Smooth muscle cell of the brain vasculature (primary cell): ENCODE measurements at places on chromosomes 7 and 10.
A peak's percentile ranks its signal among the peaks of the same experiment; 100 is the strongest.

- no peak for DNase-seq
These were observed 32.1 kb upstream of the CNNM1 start for GRCh38 chr10:99297033-99297432.

DNA sequence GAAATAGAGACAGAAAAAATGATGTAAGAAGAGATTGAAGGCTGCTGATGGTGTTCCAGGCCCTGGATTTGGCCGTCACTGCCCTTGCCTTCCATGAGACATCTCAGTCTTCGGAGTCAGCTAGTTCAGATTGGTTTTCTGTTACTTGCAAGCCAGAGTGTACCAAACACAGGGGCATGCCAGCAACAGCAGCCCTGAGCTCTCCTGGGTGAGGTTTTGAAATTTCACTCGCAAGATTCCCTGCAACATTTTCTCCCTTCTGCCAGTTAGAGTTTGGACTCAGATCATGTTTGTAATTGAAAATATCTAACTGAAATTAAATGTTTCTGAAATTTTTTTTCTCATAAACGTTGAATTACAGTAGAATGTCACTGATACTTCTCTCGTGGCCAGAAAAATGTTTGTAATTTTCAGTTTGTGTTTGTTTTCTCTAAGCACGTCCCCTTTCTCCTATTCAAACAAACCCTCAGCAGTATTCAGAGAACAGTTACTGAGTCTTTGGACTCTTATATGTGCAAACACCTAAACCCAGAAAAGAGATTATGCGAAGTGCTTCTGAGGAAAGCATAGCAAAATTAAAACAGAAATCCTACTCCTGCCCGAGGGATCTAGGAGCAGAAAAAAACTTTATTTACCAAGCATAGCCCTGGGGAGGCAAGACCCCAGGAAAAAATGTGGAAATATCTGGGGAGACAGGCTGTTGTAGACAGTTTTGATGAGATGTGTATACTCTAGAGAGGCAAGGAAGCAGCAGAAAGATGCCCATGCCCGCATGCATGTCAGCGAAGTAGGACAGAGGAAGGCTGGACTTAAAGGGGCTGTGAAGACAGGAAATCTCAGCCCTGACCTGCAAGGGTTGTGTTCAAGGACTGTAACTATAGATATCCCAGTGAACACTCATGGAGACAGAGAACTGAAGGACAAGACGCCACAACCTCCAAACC lies 43.0 kb upstream of the NAMPT start:
- DNase-seq, result no peak

GRCh38 chr7:20624666-20625385 lies 9.4 kb downstream of the ABCB5 start:
- DNase-seq, result no peak

GRCh38 chr7:4416396-4417056 lies 265.6 kb upstream of the FOXK1 start:
- DNase-seq, result no peak

- no peak for DNase-seq
These were observed 242.0 kb upstream of the YAE1 start for GRCh38 chr7:39324139-39324760.

DNA sequence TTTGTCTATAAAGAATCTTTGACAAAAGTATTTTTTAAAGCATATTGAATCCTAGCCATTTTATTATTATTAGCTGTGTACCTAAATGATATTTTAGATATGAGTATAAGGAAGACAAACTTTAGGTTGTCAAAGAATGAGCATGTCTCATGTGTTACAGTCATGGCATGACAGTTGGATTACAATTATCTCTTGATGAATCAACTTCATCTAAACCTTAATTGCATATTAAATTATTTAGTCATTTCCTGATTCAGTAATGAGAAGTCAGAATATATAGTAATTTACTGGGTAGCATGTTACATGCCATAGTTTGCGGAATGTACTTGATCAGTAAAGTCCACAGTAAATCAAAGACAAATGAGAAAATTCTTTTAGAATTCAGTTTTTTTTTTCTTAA lies 59.2 kb downstream of the MAPK8 start:
- no peak for DNase-seq

- no peak for DNase-seq
These were observed 3.0 kb upstream of the EPHB6 start for GRCh38 chr7:142851919-142852318.

GRCh38 chr7:18700147-18700546 lies 204.6 kb downstream of the HDAC9 start:
- no peak for DNase-seq

DNA sequence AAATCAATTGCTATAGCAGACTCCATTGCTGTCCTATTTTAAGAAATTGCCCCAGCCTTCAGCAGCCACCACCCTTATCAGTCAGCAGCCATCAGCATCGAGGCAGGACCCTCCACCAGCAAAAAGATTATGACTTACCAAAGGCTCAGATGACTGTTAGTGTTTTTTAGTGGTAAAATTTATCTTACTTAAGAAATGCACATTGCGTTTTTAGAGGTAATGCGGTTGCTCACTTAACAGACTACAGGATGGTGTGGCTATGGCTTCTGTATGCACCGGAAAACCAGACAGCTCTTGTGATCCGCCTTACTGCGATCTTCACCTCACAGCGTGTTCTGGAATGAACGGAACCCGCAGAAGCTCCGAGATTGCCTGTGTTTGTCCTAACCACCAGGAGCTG lies 58.1 kb downstream of the WDR37 start:
- no peak for DNase-seq

DNA sequence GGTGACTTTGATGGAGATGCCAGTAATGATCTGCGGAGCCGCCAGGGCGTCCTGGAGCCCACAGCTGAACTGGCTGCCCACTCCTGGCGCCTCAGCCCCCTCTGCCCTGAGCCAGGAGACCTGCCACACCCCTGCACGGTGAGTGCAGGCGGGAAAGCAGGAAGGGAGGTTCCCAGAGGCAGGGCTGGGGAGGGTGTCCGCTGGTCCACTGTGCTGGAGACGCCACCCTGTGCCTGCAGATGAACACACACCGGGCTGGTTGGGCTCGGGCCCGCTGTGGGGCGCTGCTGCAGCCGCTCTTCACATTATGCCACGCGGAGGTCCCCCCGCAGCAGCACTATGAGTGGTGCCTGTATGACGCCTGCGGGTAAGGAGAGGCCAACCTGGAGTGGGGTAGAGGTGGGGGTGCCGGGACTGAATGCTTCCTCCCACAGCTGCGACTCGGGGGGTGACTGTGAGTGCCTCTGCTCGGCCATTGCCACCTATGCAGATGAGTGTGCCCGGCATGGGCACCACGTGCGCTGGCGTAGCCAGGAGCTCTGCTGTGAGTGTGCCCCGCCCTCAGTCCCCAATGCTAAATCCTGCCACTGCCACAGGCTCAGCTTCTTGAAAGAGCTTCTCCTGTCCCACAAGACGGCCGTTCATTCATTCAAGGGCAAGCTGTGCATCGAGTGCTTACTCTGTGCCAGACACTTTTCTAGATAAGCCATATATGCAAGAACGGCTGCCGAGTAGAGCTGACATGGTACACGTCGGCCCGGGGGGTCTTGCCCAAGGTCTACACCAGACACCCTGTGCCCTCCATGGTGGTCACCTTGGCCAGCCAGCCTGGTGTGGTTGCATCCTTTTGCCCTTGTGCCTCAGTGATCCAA lies 14.3 kb upstream of the ZNF467 start:
- no peak for DNase-seq

- no peak for DNase-seq
These were observed 34.6 kb upstream of the PLPP4 start for GRCh38 chr10:120422457-120422856.

- no peak for DNase-seq
These were observed 100.4 kb downstream of the ARID5B start for GRCh38 chr10:62001898-62002297.

- DNase-seq, result no peak
These were observed 112.7 kb upstream of the JCAD start for GRCh38 chr10:30172091-30172490.

DNA sequence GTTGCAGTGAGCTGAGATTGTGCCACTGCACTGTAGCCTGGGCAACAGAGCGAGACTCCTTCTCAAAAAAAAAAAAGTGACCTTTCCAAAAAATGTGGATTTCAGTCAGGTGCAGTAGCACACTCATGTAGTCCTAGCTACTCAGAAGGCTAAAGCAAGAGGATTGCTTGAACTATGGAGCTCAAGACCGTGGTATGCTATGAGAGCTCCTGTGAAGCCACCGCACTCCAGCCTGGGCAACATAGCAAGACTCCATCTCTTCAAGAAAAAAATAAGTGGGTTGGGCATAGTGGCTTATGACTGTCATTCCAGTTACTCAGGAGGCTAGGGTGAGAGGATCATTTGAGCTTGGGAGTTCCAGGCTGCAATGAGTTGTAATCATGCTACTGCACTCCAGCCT lies 51.1 kb downstream of the TET1 start:
- no peak for DNase-seq

DNA sequence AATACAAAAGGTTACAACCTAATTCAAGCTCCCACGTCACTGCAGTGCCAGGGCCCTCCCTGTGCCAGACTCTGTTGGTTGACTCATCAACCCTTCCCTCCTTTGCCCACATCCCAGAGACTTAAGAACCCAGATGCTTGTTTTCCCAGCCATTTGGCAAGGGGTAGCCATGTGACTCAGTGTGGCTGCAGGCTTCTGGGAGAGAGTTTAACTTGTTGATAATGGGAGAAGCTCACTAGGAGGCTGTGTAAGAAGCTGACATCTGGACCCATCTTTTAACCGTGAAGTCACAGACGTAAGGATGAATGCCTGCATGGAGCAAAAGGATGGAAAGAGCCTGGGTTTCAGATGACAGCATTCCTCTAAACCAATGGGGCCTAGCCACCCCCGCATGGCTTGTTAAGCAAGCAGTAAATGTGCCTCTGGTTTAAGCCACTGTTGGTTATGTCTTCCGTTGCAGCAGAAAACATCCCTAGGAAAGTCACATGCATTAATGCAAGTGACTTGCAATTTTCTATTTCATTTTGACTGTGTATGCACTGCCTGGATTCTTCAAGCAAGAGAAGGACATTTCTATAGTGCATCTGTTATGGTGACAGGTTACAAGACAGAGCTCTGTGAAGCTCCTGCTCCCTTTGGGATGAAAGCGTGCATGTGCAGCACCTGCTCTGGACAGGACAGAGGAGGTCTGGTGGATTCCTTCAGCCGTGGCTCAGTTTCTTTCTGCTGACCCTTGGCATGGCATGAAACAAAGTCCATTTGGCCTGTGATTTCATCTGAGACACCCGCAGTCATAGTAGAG lies 57.5 kb upstream of the CREB5 start:
- peak; percentile 65 for DNase-seq

- DNase-seq, result no peak
These were observed 11.2 kb upstream of the AKAP9 start for GRCh38 chr7:91929463-91929862.

- DNase-seq, result no peak
These were observed 76.8 kb upstream of the NKX6-2 start for GRCh38 chr10:132862485-132863420.

DNA sequence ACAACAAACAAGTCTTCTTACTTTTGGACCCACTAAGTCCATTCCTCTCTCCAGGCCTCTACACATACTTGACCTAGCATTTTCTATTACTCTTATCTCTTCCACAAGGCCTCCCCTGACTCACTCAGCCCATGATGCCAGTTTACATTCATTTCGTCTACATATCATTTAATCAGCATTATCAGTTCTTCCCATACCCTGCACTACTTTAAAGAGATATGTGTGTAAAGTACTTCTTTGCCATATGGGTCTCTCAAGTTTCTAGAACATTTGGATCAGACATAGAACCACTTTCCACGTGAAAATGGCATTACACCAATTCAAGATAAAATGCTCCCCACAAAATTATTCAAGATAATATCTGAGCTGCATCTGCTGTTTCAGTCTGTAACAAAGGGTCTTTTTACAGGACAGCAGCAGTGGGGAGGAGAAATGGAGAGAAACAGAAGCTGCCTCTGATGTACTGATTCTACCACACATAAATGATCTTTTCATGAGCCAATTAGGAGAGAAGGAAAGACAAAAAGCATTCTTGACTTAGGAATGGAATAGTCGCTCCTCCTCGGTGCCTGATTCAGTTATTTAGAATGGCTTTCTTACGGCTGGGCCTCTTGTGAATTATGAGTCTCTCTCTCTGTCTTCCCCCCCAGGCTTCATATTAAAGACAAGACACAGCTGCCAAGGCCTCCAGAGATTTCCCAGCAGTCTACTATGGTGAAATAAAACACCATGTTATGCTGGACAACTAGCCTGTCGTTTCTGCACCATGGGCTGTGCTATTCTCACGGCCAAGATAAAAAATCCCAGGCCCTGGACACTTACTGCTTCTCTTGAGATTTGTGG lies 46.9 kb upstream of the SEPTIN7 start:
- DNase-seq, result no peak

- no peak for DNase-seq
These were observed 12.7 kb downstream of the PTPRE start for GRCh38 chr10:127919418-127920271.

- no peak for DNase-seq
These were observed 4.7 kb upstream of the DEPP1 start for GRCh38 chr10:44983066-44983894.

- no peak for DNase-seq
These were observed 672 bp downstream of the LFNG start for GRCh38 chr7:2520131-2520760.

GRCh38 chr10:32054094-32054493 lies 2.1 kb downstream of the KIF5B start:
- no peak for DNase-seq

- no peak for DNase-seq
These were observed 16.1 kb upstream of the AKR1C1 start for GRCh38 chr10:4947039-4947634.
